Activated CD4-positive, alpha-beta T cell treated with anti-CD3 and anti-CD28 coated beads, Interleukin-2, amount 10 ng/mL, durations not matched to agents 7 days and 5 days (primary cell): ENCODE measurements at places on chromosomes 16 and 17. TPM values are rescaled to one million over a fixed set of nuclear protein-coding genes. Genes with fewer than 3 reads are reported as not detected.

DNA sequence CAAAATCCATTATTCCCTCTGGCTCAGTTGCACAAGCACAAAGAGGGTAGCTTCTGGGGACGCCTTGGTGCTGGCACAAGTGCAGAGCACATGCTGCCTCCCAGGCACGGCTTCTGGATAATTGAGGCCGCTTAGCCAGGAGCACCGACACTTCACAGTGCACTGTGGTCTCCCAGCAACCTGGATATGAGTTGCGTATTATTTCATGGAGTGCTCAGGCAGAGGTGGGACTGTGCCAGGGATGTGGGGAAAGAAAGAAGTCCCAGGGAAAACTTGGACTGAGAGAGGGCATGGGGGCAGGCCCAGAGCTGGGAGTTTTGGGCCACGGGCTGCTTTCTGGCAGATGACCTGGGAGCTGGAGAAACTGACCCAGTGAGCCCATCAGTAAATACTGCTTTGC lies 37.5 kb downstream of the MPRIP start:
- no peak for DNase-seq

DNA sequence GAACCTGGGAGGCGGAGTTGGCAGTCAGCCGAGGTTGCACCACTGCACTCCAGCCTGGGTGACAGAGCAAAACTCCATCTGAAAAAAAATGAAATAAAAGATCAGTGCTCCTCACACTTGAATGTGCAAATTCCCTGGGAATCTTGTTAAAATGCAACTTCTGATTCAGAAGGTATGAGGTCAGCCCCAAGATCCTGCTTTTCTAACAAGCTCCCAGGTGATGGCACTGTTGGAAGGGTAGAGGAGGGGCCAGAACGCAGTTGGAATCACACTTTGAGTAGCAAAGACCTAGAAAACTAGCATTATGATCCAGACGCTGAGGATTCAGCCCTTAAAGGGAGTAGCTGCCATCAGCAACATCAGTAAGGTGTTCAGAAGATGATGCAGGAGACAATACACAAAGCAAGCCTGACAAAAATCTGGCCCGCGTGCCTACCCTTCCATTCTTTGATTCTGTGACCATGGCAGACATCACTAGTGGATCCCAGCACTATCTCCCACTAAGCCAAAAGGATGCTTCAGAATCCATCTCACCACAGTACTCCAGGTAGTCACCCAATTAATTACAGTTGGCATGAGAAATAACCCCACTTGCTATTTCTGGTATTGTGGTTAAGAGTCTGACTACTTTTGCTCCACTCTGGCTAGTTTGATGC lies 33.1 kb upstream of the MEIOC start:
- DNase-seq: no peak

GRCh38 chr16:72132726-72133125 lies 39.1 kb downstream of the DHX38 start:
- DNase-seq: no peak

- no peak for DNase-seq
Observed at GRCh38 chr16:21643785-21644184, 8.6 kb downstream of the IGSF6 start.

GRCh38 chr16:47713225-47713595 lies 252.1 kb downstream of the PHKB start:
- DNase-seq: no peak

The HS3ST6 gene
- not detected for total RNA-seq
